ENCODE measurements at places on chromosomes 12 and 14.

- no peak for DNase-seq
Measured at GRCh38 chr12:31989571-31990362, 30.6 kb downstream of the RESF1 start.

- DNase-seq = no peak
Measured at GRCh38 chr12:78239544-78239943, 408.9 kb downstream of the NAV3 start.

- DNase-seq = no peak
Measured at GRCh38 chr14:99522025-99522401, 40.8 kb downstream of the CCNK start.

DNA sequence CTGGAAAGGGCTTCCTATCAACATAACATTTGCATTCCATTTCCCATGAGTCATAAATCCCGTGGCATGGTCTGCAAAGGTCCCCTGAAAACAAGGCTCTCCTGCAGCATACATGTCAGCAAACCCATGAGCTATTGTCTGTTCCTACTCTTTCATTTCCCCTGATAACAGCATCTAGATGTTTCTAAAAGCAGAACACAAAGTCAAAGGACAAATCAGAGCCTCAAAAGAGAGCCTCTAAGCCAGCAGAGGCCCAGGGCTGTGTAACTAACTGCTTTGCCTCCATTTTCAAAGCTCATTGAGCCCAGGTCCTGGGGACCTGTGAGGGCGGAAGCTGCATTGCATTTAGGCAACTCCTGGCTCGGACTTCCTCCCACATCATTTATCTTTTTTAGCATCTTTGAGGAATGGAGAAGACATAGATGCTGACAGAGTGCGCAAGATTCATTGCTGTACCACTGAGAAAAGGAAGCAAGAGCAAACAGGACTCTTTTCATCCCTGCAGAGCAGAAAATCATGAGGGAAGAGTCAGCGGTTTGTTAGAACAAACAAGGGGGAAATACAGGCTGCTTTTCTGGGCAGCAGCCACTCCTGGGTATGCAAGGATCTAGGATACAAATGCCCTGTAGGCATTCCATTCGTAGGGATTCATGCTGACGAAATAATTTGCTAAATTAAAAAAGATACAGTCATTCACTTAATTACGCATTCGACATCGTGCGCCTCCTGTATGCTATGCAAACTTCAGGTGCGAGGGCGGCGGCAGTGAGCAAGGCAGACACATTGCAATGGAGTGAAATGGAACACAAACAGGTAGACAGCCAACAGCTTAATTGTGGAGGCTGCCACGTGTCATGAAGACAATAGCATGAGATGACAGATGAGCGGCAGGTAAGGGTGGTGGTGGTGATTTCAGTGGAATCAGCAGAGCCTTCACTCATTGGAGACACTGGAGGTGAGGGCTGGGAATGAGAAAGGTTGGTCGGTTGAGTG lies 131.0 kb downstream of the TMEM132D start:
- DNase-seq = no peak

GRCh38 chr12:27272373-27273028 lies 28.4 kb downstream of the STK38L start:
- no peak for DNase-seq

DNA sequence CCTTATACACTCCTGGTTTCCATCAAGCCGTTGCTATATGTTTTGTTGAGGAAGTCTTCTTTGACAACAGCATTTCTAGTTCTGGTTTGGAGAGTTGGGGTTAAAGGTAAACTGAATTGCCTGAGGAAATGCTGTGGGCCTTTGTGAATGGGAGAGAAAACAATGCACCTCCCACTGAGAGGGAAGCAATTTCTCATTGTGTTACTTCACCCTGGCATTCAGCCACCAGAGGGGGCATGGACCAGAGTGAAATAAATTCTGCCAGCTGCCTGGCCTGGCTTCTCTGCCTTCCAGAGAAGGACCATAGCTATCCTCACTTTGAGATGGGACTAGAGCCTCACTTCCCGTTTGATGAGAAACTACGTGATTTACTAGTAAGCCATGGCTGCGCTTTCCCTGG lies 475.3 kb downstream of the EGLN3 start:
- DNase-seq = no peak

All from hypothalamus (tissue), 51 donors.